Upper lobe of left lung (tissue), 6 donors: ENCODE measurements at places on chromosomes 2 and 18. TPM values are rescaled to one million over a fixed set of nuclear protein-coding genes. Genes with fewer than 3 reads are reported as not detected.

GRCh38 chr2:182866461-182867406 lies at the start of gene FRZB:
Gene FRZB (minus strand): TSS chr2:182866637. CDS start chr2:182866552, 85 bp downstream.
- H3K4me1 ChIP-seq = peaks cover 17% of the 10 kb centered on the region
- peak within 1 kb of the TSS; percentile 51 for H3K27ac ChIP-seq
- no peaks in the 10 kb centered on the region for H3K36me3 ChIP-seq
- DNase-seq = peak; percentile 88

DNA sequence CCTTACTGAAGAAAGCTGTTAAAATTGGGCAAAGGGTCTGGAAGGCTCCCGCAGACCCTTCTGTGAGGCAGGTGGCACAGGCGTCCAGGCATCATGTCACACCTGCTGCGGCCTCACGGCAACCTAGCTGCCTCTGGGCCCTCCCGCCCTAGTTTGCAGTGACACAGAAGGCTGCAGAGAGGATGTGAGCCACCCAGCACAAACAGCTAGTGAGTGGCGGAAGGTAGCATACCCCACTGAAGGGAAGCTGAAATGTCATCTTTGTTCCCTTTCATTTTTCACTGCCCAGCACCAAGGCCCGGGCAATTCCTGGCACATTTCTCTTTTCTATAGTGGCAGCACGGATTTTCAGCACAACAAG lies 53.8 kb downstream of the TRAPPC12 start:
- H3K36me3 ChIP-seq = peaks cover 29% of the 10 kb centered on the region
- no peaks in the 10 kb centered on the region for H3K27me3 ChIP-seq
- DNase-seq = no peak

DNA sequence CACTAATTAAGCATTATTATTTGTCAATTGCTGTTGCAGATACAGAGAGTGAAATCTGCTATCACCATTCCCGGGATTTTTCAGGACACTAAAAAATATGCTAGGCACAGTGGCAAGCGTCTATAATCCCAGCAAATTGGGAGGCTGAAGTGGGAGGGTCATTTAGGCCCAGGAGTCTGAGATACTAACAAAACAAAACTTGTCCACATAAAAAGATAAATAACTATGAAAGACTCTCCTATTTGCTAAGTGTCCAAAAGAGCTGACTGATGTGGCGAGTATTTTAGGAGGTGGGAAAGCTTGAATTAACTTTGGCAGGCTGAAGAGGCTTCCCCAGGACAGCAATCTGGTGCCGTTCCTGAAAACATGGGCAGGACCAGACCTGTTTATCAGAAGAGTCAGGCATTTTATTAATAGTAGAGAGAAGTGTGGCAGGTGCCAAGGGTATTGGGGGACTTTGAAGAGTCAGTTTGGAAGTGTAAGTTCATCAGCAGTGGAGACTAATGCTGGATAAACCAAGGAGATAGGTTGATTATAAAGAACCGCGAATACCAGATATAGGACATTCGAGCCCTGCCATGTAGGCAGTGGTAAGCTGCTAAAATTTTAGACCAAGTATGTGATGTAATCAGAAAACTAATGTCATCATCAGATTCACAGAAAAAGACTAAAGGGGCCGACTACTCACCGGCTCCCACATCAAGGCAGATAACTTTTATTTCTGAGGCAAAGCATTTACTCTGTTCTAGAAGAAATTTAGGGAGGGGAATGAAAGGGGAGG lies 201.8 kb downstream of the EPHA4 start:
- H3K27me3 ChIP-seq = no peaks in the 10 kb centered on the region
- no peak for DNase-seq
- H3K4me1 ChIP-seq = no peaks in the 10 kb centered on the region

DNA sequence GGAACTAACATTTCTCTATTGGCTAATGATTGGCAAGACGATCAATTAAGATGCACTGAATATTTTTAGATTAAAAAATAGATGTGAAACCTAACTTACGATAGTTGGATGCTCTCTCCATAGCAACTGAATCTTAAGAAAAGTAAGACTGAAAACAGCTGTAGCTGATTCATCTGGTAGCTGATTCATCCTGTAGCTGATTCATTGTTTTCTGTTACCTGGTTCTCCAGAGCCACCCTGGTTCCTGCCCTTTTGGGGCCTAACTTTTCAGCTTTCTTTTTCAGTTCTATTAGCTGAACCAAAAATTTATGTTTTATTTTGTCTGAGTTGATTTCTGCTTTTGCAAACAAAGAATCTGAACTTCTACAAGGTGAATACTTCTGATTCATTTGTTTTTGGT lies 22.7 kb upstream of the SPR start:
- peaks cover 7% of the 10 kb centered on the region for H3K4me1 ChIP-seq
- no peaks in the 10 kb centered on the region for H3K36me3 ChIP-seq
- no peak for DNase-seq
- no peak overlapping the region for H3K4me3 ChIP-seq
- no peaks in the 10 kb centered on the region for H3K27me3 ChIP-seq
- H3K27ac ChIP-seq = no peak overlapping the region

GRCh38 chr18:48933578-48934414 lies 17.0 kb downstream of the SMAD7 start:
- peak overlapping the region; percentile 75 for H3K27ac ChIP-seq
- peak; percentile 62 for DNase-seq
- no peak overlapping the region for H3K4me3 ChIP-seq
- no peaks in the 10 kb centered on the region for H3K36me3 ChIP-seq

GRCh38 chr2:112085375-112085730 lies 30.3 kb downstream of the TMEM87B start:
- no peak overlapping the region for H3K27ac ChIP-seq
- H3K27me3 ChIP-seq = no peaks in the 10 kb centered on the region
- H3K4me1 ChIP-seq = no peaks in the 10 kb centered on the region
- H3K36me3 ChIP-seq = peaks cover 95% of the 10 kb centered on the region
- DNase-seq = no peak
- H3K4me3 ChIP-seq = no peak overlapping the region

DNA sequence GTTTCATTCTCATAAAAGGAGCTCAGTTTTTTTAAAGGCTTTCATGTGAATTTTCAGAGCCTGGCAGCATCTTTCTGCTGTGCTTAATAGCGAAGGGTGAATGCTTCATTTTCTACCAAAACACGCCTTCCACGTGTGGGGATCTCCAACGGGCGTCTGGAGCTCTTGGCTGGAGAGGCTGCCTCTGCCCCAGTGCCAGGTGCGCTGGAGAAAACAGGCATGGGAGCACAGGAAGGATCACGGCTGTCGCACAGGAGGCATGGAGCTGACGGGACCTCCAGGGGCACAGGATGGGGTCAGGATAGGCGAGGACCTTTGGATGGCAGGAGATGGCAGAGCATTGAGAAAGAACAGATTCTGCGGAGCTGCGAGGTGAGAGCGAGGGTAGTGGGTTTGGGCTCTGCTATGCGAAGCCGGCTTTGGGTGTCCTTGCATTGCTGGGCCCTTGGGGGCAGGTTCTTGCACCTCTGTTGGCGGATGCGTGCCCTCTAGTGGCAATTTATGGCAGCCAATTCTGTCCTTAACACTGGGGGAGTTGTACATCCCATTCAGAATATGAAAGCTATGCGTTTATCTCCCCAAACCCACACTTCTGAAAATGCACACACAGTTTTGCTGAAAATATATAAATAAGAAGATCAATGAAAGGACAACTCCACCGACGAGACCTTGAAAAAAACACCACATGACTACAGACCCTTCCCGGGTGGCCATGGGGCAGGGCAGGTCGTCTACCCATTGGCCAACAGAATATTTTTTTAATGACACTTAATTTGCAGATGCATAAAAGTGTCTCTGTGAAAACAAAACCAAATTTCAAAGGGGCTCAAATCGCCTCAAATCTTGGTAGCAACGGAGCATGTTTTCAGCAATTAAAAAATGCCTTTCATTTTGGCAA lies 90.4 kb upstream of the SLC35G4 start:
- H3K27ac ChIP-seq = no peak overlapping the region
- no peak for DNase-seq
- H3K4me3 ChIP-seq = no peak overlapping the region
- no peaks in the 10 kb centered on the region for H3K4me1 ChIP-seq
- no peaks in the 10 kb centered on the region for H3K36me3 ChIP-seq
- no peaks in the 10 kb centered on the region for H3K27me3 ChIP-seq

The CNGA3 gene
- total RNA-seq = 1.0 TPM

The SLC23A3 gene
- 2.5 TPM for total RNA-seq

The CHST9 gene
- 3.2 TPM for total RNA-seq

The LRP1B gene
- 0.11 TPM for total RNA-seq

The GRHL1 gene
- total RNA-seq = 18.0 TPM
